ENCODE measurements at places on chromosomes 5 and 9.
A peak's percentile ranks its signal among the peaks of the same experiment; 100 is the strongest.

DNA sequence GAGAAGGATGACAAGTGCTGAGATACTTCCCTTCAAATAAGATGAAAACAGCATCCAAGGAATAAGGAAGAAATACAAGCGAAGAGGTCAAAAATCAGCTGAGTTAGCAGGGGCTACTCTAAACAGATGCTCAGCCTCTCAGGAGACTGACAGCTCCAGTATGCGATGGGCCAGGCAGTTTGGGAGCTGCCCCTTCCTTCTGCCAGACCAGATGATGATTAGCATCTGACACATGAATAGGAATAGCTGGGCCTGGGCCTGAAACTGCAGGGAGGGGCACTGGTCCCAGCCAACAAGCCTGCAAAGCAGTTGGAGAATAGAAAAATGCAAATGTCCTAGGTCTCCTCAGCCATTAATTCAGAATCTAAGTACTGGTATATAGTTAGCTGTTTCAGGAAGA, 13.1 kb upstream of the MAP3K1 start:
- DNase-seq = no peak

GRCh38 chr9:128341435-128341849, 1.1 kb downstream of the SLC27A4 start:
- peak; percentile 80 for DNase-seq

DNA sequence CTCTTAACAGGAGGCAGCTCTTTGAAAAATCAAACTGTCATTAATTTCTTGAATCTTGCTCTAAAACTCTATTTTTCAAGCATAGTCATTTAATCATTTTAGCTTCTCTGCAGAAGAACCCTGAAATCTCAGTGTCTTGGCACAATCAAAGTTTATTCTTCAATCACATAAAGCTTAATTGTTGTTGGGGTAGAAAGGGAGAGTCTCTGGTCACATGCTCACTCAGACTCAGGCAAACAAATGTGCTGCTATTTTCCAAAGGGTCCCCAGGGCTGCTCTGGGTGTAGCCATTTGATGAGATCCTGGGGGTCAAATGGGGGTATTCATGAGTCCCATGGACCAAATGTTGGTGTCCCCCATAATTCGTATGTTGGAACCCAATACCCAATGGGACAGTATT, 114.8 kb downstream of the MSX2 start:
- no peak for DNase-seq

DNA sequence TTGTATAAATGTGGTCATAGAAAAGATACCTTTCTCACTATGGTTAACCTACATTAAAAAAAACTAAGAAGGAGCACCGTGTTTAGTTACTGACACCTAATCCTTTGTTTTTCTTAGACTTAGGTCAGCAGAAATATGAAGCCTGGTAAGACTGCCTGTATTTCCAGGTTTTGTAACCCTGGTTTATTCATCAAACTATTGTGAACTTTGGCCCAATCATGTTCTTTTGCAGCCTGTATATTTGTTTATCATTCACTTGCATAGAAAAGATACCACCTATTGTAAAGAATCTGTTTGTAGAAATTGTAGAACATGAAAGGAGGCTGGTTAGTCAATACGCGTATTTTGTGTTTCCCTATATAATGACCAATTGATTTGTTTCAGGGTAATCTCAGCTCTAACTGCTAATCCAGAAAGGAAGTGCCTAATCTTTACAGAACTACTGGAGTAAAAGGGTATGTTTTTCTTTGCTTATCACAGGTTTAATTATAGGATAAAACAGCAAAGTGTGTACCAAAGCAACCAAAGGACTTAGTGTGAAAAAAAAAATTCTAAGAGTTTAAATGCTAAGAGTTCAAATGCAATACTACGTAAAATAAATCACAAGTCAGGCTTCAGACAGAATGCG, 103.6 kb downstream of the LURAP1L start:
- no peak for DNase-seq

DNA sequence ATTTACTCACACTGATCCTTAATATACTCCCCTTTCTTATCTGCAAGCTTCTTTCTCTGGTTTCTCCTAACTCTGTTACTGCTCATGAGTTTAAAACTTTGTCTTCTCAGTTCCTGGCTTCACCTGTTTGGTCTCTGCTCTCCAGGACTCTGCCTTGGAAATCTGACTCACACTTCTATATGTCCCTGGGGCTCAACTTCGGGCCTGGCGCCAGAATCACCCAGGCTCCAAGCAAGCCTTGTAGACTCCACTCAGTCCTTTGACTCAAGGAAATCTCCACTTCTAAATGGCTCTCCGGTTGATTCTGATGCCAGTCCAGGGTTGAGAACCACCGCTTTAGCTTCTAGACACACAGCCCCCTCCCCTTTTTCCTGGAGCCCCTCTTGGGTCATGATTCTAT, 57.8 kb downstream of the TMC1 start:
- no peak for DNase-seq

- DNase-seq = no peak
These were observed 347.3 kb downstream of the KDM4C start for GRCh38 chr9:7105095-7105494.

Data from germinal center (tissue), 1 donor.